ENCODE measurements at places on chromosomes 13 and 19.

GRCh38 chr19:6586056-6586455 is 4.9 kb downstream of the CD70 start:
- no peak for DNase-seq

- no peak for DNase-seq
Observed at GRCh38 chr13:73278186-73278585, 219.4 kb downstream of the KLF5 start.

GRCh38 chr13:109274188-109274821 is 512.1 kb downstream of the IRS2 start:
- no peak for DNase-seq

DNA sequence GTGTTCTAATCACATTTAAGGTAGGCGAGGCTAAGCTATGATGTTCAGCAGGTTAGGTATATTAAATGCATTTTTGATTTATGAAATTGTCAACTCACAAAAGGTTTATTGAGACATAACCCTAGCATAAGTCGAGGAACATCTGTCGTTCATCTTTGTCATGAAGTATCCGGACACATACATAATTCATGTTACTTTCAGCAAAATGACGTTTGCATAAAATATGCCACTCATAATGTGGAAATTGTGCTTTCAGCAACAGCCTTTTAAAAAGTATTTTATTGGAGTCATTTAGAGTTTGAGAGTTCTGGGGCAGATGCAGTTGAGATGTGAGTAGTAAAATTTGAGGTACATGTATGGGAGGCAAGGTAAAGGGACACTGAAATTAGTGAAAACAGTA is 66.4 kb downstream of the NAA16 start:
- DNase-seq = no peak

DNA sequence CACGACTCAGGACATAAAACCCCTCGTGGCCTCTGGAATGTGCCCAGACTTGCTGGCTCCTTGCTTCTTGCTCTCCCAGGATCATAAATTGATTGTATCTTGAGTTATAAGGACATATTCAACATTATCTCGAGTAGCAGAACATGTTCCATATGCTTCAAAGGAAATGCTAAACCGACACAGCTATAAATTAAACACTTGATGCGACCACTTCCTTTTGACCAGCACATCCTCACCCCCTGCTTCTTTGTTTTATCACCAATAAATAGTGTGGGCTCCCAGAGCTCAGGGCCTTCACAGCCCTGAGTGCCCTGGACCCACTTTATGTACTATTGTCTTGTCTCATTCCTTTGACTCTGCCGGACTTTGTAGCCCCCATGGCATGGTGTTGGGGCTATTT is 157.0 kb upstream of the PABPC3 start:
- DNase-seq = no peak

GRCh38 chr13:105763851-105764250 is 771.6 kb downstream of the EFNB2 start:
- DNase-seq = no peak

GRCh38 chr13:24905242-24905641 is 141.3 kb downstream of the RNF17 start:
- DNase-seq = no peak

DNA sequence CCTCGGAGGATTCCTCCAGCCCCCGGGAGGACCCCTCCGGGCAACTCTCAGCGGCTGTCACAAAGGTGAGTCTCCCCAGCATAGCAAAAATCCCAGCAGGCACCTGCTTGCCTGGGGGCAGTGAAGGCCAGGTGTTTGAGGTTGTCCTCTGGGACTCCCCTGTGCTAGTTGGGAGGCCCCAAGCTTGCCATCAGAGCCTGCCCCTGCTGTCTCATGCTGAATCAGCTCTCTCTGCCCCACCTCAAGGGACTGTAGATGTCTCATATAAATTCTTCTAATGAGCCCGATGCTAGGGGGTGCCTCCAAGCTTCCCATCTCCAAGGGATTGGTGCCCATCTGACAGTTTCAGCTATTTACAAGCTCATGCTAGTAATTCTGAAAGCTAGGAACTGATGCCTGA is 53.6 kb downstream of the NWD1 start:
- DNase-seq = no peak

- DNase-seq = no peak
Observed at GRCh38 chr13:110407531-110407930, 100.4 kb downstream of the COL4A2 start.

DNA sequence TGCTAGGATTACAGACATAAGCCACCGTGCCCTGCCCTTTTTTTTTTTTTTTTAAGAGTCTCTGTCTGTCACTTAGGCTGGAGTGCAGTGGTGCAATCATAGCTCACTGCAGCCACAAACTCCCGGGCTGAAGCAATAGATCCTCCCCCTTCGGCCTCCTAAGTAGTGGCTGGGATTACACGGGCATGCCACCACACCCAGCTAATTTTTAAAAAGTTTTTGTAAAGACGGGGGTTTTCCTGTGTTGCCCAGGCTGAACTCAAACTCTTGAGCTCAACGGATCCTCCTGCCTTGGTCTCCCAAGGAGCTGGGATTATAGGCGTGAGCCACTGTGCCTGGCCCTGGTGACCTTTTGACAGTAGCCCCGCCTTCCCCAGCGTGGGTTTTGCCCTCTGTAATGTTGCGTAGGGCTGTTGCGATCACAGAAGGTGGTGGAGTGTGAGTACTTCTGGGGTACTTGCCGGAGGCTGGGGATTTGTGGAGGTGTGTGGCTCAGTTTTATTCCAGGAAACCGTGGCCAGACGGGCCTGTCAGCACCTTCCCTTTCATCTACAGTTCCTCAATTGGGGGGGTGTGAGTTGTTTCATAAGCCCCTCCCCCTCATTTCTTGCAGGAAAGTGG is 11.6 kb upstream of the RETN start:
- peak; percentile 41 for DNase-seq

- DNase-seq = no peak
Observed at GRCh38 chr19:1483131-1483978, 4.3 kb upstream of the C19orf25 start.

DNA sequence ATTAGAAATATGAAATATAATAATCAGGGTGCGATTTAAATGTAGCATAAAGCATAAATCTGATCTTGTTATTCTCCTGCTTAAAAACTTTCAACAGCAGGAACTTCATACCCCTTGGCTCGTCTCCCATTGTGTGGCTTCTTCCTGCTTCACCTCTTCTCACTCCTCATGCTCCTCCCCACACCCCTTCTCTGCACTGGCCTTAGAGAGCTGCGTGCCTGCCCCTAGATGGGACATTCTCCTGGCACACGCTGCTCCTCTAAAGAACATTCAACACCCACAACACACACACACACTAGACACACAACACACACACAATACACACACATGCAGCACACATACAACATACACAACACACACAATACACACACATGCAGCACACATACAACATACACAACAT is 104.6 kb upstream of the RAP2A start:
- no peak for DNase-seq

DNA sequence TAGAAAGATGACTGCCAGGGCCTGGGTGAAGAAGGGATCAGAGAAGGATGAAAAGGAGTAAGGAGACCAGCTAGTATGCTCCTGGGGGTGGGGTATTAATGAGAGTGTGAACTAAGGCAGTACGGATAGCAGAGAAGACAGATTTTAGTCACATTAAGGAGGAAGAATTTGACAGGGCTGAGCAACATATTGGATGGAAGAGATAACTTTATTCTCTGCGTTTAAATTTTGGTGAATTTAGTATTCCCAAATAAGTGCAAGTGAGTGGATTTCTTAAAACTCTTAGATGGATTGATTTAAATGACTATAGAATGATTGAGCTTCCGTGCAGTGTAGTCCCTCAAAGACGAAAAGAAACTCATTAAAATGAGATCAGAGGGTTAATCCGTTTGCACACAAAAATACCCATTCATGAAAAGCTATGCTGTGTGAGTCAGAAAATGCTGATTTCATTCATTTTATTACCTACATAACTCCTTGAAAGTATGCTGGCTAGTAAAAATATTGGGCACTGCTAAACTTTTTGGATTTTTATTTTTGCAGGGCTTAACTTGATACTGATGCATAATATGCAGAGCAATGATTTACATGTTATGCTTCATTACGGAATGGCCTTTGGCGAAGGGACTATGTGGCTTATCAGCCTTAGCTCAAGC is 54.1 kb downstream of the WDFY2 start:
- no peak for DNase-seq

- no peak for DNase-seq
Observed at GRCh38 chr19:29530540-29531457, 5.0 kb downstream of the VSTM2B start.

- peak; percentile 37 for DNase-seq
Observed at GRCh38 chr19:50315773-50316448, 13.3 kb downstream of the KCNC3 start.

- DNase-seq = no peak
Observed at GRCh38 chr19:14545716-14546082, 16.3 kb downstream of the TECR start.

GRCh38 chr19:8023371-8023770 is 17.9 kb upstream of the ELAVL1 start:
- no peak for DNase-seq

DNA sequence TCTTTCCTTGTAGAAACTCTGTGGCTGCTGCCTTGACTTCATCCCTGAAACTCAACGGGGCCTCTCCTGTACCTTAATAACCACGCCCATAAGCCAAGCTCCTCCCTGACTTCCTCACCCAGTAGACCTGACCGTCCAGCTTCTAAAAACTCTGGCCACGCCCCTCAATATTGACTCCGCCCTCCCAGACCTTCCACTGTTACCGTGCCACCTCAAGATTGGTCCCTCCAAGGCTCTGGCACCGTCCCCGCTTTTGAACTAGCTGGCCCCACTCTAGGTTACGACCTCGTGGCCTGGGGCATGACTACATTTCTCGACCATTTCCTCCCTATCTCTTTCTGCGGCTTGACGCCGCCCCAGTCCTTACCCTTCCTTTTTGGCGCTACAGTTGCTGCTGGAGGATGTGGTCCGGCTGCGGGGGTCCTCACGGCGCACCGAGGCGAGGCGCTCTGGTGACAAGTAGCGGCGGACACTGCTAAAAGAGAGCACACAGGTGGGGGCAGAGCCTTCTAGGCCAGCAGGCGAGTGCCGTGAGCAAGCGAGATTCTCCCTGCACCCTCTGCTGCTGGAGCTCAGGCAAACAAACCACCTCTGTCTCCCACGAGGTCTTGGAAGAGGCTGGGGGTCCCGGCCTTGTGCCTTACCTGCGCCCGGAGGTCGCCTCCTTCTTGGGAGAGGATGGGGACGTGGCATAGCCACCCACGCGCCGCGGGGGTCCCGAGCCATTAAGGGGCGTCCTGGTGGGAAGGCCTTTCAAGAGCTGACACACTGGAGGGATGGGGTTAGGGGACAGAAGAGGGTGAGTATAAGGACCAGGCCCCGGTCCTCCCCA is 2.3 kb upstream of the EML2 start:
- DNase-seq = peak; percentile 78

- no peak for DNase-seq
Observed at GRCh38 chr13:100800283-100800875, 125.8 kb upstream of the TMTC4 start.

GRCh38 chr19:40666803-40667438 is 23.5 kb downstream of the NUMBL start:
- DNase-seq = no peak

DNA sequence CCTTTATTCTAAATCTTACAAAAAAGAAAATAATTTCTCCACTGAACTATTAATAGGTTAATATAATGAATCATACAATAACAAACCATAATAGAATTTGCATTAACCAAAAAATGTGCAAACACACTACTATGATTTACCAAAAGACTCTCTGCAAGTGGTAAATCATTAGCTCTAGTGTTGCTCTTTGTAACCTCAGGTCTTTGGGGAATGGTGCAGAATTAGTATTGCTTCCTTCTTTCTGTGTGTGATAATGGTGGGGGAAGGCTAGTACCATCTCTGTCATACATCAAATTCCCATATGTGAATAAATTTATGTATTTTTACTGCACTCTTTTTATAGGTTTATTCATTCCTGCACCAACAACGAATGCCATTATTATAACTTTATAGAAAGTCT is 105.1 kb downstream of the COG6 start:
- DNase-seq = no peak

- DNase-seq = peak; percentile 74
Observed at GRCh38 chr13:79423801-79424642, 18.0 kb upstream of the RBM26 start.

DNA sequence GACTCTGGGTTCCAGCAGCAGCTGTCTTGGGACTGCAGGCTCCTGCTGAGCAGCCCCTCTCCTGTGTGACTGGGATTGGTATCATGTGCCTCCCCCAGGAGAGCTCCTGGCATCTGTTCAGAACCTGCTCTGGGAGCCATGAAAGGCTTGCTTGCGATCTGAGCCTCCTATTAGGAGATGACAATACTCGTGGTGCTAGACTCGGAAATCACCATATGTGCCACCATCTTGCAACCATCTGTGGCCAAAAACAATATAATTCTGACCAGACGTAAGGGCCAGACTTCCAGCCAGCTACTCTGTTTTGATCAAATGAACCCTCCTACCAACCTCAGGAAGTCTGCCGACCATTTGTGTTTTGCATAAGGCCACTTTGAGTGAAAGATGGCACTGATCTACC is 484.7 kb downstream of the IRS2 start:
- no peak for DNase-seq

- no peak for DNase-seq
Observed at GRCh38 chr13:31050486-31051400, 111.0 kb downstream of the HSPH1 start.

- DNase-seq = no peak
Observed at GRCh38 chr13:29448174-29448573, 147.3 kb downstream of the SLC7A1 start.

GRCh38 chr13:111610081-111610480 is 289.6 kb downstream of the TEX29 start:
- DNase-seq = no peak

GRCh38 chr19:16829010-16829821 is at the start of gene SIN3B:
SIN3B (plus strand) TSS chr19:16829398; CDS start chr19:16829421, 23 bp downstream.
- DNase-seq = peak; percentile 93

- peak; percentile 43 for DNase-seq
Observed at GRCh38 chr19:12778017-12778904, 2.9 kb upstream of the HOOK2 start.

GRCh38 chr13:44273991-44274770 is 99.4 kb upstream of the SERP2 start:
- DNase-seq = peak; percentile 22

- DNase-seq = no peak
Observed at GRCh38 chr13:23609414-23609760, 39.2 kb downstream of the TNFRSF19 start.

GRCh38 chr13:106177146-106177545 is 358.3 kb downstream of the EFNB2 start:
- no peak for DNase-seq

GRCh38 chr13:53341144-53341510 is 312.5 kb downstream of the OLFM4 start:
- DNase-seq = no peak

- DNase-seq = no peak
Observed at GRCh38 chr13:28610996-28611395, 47.9 kb upstream of the POMP start.

DNA sequence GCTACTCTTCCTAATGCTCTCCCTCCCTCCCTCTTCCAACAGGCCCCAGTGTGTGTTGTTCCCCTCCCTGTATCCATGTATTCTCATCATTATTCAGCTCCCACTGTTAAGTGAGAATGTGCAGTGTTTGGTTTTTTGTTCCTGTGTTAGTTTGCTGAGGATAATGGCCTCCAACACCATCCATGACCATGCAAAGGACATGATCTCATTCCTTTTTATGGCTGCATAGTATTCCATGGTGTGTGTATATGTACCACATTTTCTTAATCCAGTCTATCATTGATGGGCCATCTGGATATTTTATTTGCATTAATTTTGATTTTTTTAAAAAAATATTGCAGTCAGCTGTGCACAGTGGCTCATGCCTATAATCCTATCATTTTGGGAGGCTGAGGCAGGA is 15.8 kb upstream of the ZNRF4 start:
- no peak for DNase-seq

- DNase-seq = no peak
Observed at GRCh38 chr13:110297766-110298504, 9.0 kb downstream of the COL4A1 start.

Measured in natural killer cell (primary cell).